ENCODE measurements at places on chromosomes 2 and 18. TPM values are rescaled to one million over a fixed set of nuclear protein-coding genes. Genes with fewer than 3 reads are reported as not detected.

GRCh38 chr2:108351889-108352288 lies 25.9 kb upstream of the SULT1C4 start:
- no peak overlapping the region for H3K27ac ChIP-seq
- H3K36me3 ChIP-seq: no peaks in the 10 kb centered on the region

The CTDP1 gene
- total RNA-seq: 34.8 TPM

The LINC00305 gene
- total RNA-seq: not detected

DNA sequence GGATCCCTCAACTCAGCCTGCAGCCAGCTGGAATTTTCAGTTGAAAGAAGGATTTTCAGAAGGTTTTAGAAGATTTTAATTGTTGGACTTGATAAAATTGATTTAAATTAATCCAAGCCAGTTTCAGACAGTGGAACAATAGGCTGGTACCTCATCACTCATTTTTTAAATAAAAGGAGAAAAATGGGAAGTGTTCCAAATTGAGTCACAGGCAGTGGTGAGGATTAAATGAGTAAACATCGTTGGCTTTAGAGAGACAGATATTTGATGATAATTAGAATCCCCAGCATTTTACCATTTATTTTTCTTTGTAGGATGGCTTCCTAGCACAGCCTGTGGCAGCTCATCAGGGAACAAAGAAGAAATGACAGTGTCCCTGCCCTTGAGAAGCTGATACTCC lies 7.4 kb downstream of the CXCR4 start:
- no peak overlapping the region for H3K4me3 ChIP-seq
- H3K4me1 ChIP-seq: peaks cover 20% of the 10 kb centered on the region
- H3K27me3 ChIP-seq: peaks cover 2% of the 10 kb centered on the region
- H3K36me3 ChIP-seq: peaks cover 14% of the 10 kb centered on the region
- H3K27ac ChIP-seq: no peak overlapping the region

DNA sequence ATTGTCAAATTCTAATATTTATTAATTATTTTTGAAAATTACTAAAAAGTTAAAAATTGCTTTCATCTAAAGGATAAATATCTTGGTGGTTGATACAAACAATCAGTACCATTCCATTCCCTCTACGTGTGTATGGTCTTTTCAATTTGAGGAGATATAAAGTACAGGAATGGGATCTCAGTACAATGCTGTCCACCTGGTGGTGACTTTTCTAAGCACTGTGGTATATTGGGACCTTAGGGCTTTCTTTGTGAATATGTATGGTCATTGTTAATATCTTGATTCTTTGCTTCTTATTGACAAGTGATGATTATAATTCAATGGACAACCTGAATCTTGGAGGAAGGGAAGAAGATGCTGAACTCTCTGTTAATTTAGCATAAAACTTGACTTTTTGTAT lies 83.1 kb downstream of the NBEAL1 start:
- H3K36me3 ChIP-seq: no peaks in the 10 kb centered on the region
- H3K4me3 ChIP-seq: no peak overlapping the region
- H3K27me3 ChIP-seq: no peaks in the 10 kb centered on the region
- no peaks in the 10 kb centered on the region for H3K4me1 ChIP-seq
- no peak for DNase-seq

GRCh38 chr2:206075113-206075512 lies 10.9 kb downstream of the INO80D start:
- H3K36me3 ChIP-seq: no peaks in the 10 kb centered on the region
- H3K27me3 ChIP-seq: peaks cover 4% of the 10 kb centered on the region
- H3K4me3 ChIP-seq: no peak overlapping the region
- peaks cover 5% of the 10 kb centered on the region for H3K4me1 ChIP-seq

DNA sequence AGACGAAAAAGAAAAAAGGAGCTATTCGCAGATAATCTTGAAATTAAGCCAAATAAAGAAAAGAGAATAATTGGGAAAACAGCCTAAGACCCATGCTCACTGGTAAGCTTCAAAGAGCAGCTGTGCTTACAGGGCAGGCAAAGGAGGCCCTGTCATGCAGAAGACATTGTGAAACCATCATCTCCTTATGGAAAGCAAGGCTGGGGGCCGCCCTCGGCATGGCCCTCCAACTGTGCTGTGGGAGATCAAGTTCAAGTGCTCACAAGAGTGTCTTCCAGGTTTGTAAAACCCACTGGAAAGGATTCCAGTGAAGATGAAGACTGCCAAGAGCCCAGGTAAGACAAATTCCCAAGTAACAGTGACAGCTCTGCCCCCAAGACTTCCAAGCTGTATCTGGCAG lies 32.2 kb downstream of the ACVR1 start:
- H3K36me3 ChIP-seq: no peaks in the 10 kb centered on the region
- H3K4me3 ChIP-seq: no peak overlapping the region
- no peak overlapping the region for H3K27ac ChIP-seq
- H3K4me1 ChIP-seq: peaks cover 25% of the 10 kb centered on the region
- DNase-seq: no peak
- H3K27me3 ChIP-seq: peaks cover 9% of the 10 kb centered on the region

- H3K36me3 ChIP-seq: no peaks in the 10 kb centered on the region
- peaks cover 23% of the 10 kb centered on the region for H3K4me1 ChIP-seq
- peak overlapping the region; percentile 45 for H3K4me3 ChIP-seq
- peak; percentile 61 for DNase-seq
- H3K27me3 ChIP-seq: peaks cover 11% of the 10 kb centered on the region
- H3K27ac ChIP-seq: peak overlapping the region; percentile 52
Observed at GRCh38 chr2:2146969-2147900, 183.8 kb downstream of the MYT1L start.

The MEP1B gene
- total RNA-seq: not detected

DNA sequence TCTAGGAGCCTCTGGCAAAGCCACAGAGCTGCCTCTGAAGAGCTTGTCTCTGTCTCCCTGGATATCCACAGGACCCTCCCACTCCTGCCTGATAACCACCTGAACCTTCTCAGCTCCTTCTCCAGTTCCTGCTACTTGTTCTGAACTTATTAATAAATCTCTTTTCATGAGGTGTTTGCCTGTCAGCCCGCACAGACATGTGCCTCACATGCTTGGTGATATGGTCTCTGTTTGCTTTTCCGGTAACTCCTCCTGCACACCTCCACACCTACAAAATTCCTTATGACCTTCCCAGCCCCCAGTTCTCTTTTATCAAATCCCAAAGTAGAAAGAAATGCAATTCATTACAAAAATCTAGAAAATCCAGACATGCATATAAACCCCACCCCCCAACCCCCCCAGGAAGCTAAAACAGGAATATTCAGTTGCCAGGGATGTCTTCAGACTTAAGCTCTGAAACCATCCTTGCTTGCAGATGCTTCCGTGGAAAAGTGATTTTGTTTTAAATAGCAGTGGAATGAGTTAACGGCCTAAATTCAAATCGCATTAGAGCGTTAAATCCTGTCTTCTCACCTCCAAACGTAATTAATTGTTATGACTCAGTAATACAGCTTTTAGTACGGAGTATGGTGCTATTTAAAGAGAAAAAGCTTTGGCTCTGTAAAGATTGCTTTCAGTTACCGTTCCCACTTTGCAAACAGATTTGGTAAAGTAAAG lies 2.1 kb upstream of the PID1 start:
- H3K4me1 ChIP-seq: peaks cover 5% of the 10 kb centered on the region
- H3K27ac ChIP-seq: no peak overlapping the region
- DNase-seq: no peak
- H3K36me3 ChIP-seq: no peaks in the 10 kb centered on the region
- no peak overlapping the region for H3K4me3 ChIP-seq
- H3K27me3 ChIP-seq: peaks cover 2% of the 10 kb centered on the region

DNA sequence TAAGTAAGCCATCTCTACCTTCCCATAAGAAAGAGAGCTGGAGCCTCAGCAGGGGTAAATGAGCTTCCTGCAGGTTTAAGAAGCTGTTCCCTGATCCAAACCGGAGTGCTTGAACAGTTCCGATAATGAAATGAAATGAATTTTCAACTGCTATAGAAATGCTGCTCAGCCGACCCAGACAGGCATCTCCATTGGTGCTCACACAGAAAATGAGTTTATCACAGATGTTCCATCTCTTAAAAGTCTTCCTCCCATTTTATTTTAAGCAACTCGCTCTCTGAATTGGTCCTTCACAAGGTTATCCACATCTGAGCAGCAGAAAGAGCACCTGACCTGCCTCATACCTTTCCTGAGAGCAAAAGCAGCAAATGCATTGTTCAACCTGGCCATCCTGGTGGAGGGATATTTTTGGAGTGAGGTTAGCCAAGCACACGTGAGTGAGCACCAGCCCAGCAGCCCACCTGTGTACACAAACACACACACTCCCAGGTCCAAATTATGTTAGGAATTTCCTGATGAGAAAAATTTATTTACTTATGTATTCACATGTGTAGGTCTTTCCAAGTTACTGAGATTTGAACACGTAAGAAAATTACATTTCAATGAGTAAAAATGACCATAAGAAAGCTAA lies 42.2 kb upstream of the CCDC68 start:
- no peaks in the 10 kb centered on the region for H3K36me3 ChIP-seq
- DNase-seq: no peak
- H3K4me1 ChIP-seq: no peaks in the 10 kb centered on the region
- H3K27ac ChIP-seq: no peak overlapping the region

The TUBA3E gene
- total RNA-seq: not detected

DNA sequence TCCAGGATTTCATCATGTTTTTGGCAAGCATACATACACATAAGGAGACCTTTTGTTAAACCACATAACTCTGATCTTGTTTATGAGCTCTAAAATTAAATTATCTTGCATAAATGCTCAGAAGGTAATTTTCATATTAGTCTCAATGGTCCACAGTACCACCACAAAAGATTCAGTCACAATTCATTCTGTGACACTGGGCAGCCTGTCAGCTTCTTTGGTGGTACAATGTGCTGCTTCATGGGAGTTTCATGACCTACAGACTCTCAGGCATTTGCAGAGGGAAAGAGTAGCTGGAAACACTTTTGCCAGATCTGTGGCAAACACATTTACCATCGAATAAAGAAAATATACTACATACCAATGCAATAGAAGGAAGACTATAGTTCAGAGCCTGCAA lies 51.3 kb upstream of the ZNF397 start:
- no peak overlapping the region for H3K4me3 ChIP-seq
- DNase-seq: no peak
- H3K36me3 ChIP-seq: no peaks in the 10 kb centered on the region
- H3K4me1 ChIP-seq: peaks cover 17% of the 10 kb centered on the region
- no peak overlapping the region for H3K27ac ChIP-seq
- no peaks in the 10 kb centered on the region for H3K27me3 ChIP-seq

The WBP1 gene
- 109 TPM for total RNA-seq

The SIX3 gene
- 0.86 TPM for total RNA-seq

GRCh38 chr2:234676109-234676782 lies 179.4 kb upstream of the ARL4C start:
- no peak overlapping the region for H3K27ac ChIP-seq
- H3K4me1 ChIP-seq: no peaks in the 10 kb centered on the region
- H3K27me3 ChIP-seq: no peaks in the 10 kb centered on the region
- H3K4me3 ChIP-seq: no peak overlapping the region
- H3K36me3 ChIP-seq: peaks cover 17% of the 10 kb centered on the region

DNA sequence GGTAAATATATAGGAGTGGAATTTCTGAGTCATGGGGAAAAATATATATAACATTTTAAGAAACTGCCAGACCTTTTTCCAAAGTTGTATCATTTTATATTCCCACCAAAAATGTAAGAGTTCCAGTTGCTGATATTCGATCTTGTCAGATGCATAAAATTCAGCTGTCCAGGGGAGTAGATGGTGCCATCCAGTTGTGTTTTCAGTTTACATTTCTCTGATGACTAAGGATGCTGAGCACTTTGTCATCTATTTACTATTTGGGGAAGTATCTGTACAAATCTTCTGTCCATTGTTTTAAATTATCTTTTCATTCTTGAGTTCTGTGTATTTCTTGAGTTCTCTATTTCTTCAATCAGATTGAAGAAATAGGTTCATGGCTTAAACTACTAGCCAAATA lies 126.1 kb downstream of the RTN4 start:
- no peak for DNase-seq
- H3K27me3 ChIP-seq: peaks cover 2% of the 10 kb centered on the region
- H3K4me3 ChIP-seq: no peak overlapping the region

The PROKR1 gene
- 0.83 TPM for total RNA-seq

GRCh38 chr18:23502516-23503037 lies 734 bp upstream of the RMC1 start:
- peak overlapping the region; percentile 69 for H3K27ac ChIP-seq
- peaks cover 2% of the 10 kb centered on the region for H3K27me3 ChIP-seq
- no peaks in the 10 kb centered on the region for H3K36me3 ChIP-seq
- no peak for DNase-seq

- H3K27ac ChIP-seq: no peak within 1 kb of the TSS
- H3K27me3 ChIP-seq: peaks cover 3% of the 10 kb centered on the region
- peak within 1 kb of the TSS; percentile 91 for H3K4me3 ChIP-seq
- peak; percentile 88 for DNase-seq
Observed at GRCh38 chr2:111897924-111898702, at the start of gene MERTK. Gene MERTK (plus strand): TSS chr2:111898607. CDS start chr2:111898736, 129 bp downstream.

- DNase-seq: no peak
- peaks cover 2% of the 10 kb centered on the region for H3K27me3 ChIP-seq
- no peaks in the 10 kb centered on the region for H3K4me1 ChIP-seq
- H3K27ac ChIP-seq: no peak overlapping the region
Observed at GRCh38 chr2:11930211-11930761, 183.9 kb downstream of the LPIN1 start.

DNA sequence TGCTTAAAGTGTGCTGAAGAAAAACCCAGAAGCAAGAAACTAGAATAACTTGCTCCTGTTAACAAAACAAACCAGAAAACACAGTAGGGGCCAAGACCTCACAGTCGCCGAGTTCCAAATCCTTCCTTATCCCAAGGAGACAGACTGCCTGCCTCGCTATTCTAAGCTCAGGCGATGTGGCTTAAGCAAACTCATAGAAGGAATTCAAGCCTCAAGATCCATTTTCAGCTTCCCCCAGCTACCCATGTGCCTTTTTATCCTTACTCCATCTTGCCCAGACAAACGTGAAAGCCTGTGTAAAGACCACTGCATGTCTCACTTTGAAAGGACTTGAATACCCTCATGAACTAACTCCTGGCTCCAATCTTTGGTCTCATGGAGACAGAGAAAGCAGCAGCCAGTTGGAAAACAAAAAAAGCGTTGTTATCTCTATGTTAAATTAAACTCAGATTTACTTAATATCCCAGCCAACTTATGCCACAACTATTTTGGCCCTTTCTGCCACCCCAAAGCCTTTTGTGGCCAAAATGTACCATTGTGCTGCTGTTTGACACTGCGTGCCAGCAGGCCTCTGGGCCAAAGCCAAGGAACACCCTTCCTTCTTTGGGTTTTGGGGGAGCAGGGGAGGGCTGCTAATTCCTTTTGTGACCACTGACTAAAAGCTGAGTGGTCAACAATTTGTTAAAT lies 123.2 kb upstream of the FZD5 start:
- no peak overlapping the region for H3K4me3 ChIP-seq
- no peak overlapping the region for H3K27ac ChIP-seq
- no peak for DNase-seq
- no peaks in the 10 kb centered on the region for H3K27me3 ChIP-seq
- peaks cover 8% of the 10 kb centered on the region for H3K4me1 ChIP-seq

DNA sequence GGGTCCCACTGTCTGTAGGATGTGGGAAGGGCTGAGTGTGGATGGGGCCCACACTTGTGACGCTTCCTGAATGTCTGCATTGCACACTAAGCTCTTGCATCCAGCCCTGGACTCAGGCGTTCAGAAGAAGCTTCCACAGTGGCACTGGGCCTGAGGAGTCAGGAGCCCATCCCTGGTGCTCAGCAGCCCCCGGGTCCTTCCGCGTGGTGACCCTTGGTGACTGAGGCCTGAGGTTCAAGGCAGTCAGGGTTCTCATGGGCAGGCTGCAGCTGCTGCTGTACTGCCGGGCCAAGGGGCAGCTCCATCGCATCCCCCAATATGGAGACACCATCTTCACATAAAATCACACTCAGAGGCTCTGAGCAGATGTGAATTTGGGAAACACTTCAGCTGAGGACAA lies 65.8 kb upstream of the TUBA3E start:
- H3K27me3 ChIP-seq: peaks cover 5% of the 10 kb centered on the region
- H3K4me1 ChIP-seq: peaks cover 2% of the 10 kb centered on the region
- H3K4me3 ChIP-seq: no peak overlapping the region
- no peak overlapping the region for H3K27ac ChIP-seq
- DNase-seq: no peak
